ENCODE measurements at places on chromosomes 5 and 9.
A peak's percentile ranks its signal among the peaks of the same experiment; 100 is the strongest.

- DNase-seq = no peak
Observed at GRCh38 chr9:79492092-79493009, 79.4 kb upstream of the TLE4 start.

- DNase-seq = no peak
Observed at GRCh38 chr5:625516-625915, 13.4 kb downstream of the CEP72 start.

GRCh38 chr5:1432296-1432695, 12.9 kb downstream of the SLC6A3 start:
- no peak for DNase-seq

DNA sequence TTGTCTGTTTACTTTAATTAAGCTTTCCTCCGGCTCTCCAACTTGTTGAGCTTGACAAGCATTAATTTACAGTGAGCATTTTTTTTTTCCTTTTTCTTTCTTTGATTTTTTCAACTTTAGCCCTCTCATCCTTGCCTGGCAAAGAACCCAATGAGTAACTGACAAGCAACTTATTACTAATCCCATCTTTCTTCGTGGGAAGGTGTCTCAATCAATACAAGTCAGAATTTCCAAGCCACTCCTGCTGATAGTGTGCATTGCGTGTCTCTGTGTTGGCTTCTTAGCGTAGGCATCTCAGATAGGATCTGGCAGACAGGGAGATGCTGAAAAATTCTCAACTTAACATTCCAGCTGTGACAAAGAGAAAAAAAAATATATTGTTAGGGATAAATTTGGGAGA, 527.7 kb upstream of the WWC1 start:
- no peak for DNase-seq

DNA sequence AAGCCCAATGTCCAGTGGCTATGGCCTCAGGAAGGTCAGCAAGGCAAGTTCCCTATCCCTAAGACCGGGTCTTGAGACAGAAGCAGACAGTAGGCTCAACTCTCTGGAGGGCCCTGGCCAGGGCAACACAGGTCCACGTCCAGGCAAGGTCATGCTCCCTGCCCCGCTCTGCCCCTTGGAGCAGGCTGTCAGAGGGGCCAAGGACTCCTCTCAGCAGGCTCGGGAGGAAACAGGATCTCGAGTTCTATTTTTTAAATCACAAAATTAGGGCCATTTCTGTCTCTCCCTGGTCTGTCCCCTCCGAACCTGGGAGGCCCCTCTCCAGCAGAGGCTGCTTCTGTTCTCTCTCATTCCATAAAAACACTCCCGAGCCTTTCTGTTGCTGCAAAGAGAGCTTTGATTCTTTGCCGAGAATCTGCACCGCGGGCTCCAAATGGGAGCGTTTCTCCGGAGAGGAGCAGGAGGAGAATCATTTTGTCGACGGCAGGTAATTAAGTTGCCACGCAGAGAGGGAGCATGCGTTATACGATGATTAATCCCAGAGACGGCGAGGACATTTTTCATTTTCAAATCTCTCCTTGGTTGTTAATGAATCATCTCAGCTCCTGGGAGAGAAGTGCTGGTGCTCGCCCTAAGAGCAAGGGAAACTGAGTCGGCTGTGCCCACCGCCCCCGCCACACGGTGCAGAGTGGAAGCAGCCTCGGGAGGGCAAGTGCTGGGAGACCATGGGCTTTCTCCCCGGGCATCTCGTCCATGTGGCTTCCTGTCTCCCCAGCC, 24.5 kb upstream of the FCN1 start:
- no peak for DNase-seq

- DNase-seq = no peak
Observed at GRCh38 chr5:88540471-88541115, 271.9 kb upstream of the TMEM161B start.

DNA sequence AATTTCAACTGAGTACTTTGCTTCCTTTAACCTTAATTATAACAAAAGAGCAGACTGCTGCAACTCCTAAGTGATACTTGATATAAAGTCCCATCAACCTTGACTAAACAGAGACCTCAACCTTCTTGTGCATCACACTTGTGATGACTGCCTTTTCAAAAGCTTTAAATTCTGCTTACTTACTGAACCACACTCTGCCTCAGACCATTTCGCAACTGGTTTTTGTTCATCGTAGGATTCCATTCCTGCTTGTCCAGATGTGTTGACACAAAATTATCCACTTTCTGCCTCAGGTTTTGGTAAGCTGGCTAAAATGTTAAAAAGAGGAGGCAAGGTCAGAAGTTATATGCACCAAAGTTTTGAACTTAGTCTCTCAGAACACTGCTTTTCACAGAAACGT, 3.5 kb downstream of the BOD1 start:
- DNase-seq = no peak

DNA sequence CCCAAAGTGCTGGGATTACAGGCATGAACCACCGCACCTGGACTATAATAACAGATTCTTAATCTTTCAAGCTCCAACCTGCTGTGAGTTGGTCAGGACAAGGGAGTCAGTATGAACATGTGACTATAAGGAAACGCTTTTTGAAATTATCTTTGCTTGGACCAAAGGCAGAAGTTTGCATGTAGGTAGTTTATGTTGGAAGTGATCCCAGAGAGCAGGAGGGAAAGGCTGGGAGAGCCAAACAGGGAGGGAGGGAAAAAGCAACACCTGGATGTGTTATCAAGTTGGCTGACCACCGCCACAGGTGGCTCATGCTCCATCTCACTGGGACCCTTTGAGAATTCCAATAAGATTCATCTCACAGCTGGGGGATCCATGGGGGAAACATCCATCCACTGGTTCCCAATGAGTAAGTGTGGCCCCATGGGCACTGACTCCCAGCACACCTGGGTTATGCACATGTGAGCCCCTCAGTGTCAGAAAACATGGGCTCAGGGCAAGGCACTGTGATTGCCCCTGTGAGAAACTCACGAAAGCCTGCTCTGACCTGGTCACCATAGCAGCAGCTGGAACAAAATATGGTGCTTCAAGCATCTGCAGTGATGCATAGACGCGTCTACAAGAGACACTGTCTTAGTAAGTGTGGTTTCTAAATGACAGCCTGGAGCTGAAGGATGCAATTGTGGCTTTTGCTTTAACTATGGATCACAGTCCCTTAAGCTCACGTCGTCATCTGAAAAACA, 62.1 kb downstream of the ARSB start:
- DNase-seq = no peak

- DNase-seq = no peak
Observed at GRCh38 chr9:106146066-106146840, 451.9 kb downstream of the TMEM38B start.

GRCh38 chr9:34035656-34036055, 13.0 kb downstream of the UBAP2 start:
- DNase-seq = no peak

DNA sequence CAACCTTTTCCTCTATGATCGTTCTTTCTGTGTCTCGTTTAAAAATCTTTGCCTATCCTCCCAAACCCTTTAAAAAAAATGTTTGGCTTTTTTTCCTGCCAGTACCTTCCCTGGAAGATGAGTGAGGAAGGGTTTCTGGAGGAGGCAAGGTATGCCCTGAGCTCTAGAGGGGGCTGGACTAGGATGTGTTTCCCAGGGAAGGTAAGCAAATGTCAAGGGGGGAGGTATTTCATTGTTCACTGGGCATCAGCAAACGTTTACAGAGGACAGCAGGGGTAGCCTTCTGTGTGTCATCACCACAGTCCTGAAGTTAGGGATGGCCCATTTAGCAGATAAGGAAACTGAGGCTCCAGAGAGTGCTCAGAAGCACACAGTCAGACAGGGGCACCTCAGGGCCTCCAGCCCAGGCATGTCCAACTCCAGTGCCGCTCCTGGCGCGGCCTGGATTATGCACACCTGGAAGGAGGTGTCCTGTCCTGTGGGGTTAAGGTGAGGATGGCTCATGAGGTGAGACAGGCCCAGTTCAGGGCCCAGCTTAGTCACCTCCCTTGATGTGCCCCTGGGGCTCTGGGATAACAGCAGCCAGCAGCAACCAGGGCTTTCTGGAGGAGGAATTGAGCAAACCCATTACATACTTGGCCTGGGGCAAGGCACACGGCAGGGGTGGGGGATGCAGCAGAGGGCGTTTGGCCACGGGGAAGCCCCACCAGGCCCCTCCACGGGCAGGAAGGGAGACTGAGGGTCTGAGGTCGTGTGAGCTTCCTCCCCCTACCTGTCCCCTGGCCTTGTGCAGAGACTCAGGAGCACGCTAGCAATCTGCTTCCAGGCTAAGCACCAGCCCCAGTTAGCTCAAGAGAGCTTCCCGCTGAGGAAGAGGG, 100.3 kb upstream of the LMX1B start:
- DNase-seq = no peak

DNA sequence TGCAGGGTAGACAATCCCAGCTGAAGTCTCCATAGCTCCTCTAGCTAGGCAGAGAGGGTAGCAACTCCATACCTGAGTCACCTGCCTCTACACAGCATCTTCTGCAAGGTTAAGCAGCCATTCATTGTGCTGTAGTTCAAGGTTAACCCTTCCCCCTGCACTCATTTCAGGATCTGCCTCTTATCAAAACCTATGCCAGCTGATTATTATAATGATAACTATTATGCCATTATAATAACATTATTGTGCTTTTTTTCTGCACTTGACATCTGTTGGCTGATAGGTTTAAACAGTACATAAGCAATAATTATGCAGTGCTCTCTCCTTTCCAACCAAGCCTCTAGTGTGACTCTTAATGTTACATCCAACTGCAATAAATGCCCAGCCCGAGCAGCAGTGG, 17.3 kb downstream of the SIL1 start:
- DNase-seq = no peak

- DNase-seq = peak; percentile 89
Observed at GRCh38 chr5:140157032-140157781, 17.8 kb upstream of the CYSTM1 start.

GRCh38 chr9:103949096-103949495, 145.0 kb upstream of the SMC2 start:
- no peak for DNase-seq

DNA sequence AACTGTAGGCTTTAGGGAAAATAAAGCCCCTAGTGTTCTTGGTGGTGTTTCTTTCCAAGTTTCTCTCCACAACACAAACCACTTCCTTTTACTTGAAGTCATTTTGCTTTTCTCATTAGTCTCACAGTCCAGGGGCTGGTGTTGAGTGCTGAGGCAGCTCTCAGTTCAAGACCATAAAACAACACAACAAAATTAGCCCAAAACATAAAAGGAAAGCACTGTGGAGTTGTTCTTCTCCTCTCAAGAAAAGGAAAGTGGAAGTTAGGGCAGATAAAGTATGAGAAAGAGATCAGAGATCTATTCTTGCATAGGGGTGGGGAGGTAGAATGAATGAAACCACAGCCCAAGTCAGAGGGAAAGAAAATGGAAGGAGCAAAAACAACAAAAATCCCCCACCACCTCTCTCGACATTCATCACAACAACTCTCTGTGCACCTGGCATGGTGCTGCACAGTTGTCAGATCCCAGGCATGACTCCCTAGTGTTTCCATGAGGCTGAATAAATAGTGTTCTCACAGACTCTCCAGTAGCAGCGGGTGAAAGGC, 569.9 kb downstream of the RAB3C start:
- no peak for DNase-seq

DNA sequence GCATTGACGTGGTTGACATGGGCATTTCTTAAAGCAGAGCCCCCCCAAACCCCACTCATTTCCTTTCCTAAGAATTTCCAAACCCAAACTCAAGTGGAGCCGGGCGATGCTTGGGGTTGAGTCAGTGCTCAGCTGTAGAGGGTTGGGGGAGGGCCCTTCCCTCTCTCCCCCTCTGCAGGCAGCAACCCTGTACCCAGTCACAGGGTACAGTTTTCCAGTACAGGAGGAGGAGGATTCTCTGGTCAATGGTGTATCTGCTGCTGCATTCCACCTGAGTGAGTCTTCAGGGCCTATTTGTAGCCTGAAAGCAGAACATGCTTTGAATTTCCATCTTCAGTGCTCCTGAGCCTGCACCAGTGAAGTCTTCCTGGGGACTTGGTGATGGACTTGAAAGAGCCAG, 55.8 kb downstream of the ENTREP1 start:
- no peak for DNase-seq

DNA sequence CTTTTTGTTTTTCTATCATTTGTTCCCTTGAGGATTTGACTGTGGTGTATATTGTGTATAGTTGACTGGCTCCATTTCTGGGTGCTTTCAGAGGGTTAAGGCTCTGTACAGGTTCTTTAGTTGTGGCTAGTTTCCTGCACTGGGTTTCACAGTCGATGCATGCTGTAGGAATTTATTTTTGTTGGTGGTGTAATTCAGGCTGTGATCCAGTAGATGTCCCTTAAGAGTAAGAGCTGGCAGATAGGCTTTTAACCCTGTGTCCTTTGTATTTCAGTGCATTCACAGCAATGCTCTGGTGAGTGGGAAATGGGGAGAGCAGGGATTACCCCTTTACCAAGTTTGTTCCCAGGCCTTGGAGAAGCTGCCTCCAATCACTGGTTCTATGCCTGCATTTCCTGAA, 112.9 kb downstream of the SPATA31D1 start:
- no peak for DNase-seq

DNA sequence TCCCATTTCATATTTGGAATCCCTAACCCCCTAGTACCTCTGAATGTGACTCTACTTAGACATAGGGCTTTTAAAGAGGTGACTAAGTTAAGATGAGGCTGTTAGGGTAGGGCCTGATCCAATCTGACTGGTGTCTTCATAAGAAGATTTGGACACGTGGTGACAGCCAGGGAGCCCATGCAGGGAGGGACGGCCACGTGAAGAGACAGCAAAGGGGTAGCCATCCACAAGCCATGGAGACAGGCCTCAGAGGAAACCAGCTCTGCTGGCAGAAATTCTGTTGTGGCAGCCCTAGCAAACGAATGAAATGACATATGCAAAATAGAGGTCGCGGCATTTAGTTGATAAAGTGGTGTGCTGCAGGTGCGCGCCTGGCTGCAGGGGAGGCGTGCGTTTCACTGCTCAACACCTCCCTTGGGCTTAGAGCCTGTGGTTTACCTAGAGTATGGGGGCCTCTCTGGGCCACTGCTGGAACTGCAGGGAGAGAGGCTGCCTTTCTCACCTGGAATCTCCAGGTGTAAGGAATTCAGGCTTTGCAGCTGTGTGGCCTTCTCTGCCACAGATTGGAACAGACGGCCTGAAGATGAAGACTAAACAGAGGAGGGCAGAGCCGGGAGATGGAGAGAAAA, 7.1 kb upstream of the AFAP1L1 start:
- DNase-seq = peak; percentile 47

GRCh38 chr5:143759396-143760130, 52.4 kb upstream of the HMHB1 start:
- DNase-seq = no peak

GRCh38 chr9:35114113-35114839, 1.4 kb downstream of the ATOSB start:
- DNase-seq = peak; percentile 78

- DNase-seq = no peak
Observed at GRCh38 chr9:26026423-26027100, 348.3 kb upstream of the TUSC1 start.
